Esophagus mucosa (tissue), 1 donor: ENCODE measurements at places on chromosomes 11 and 22.
A peak's percentile ranks its signal among the peaks of the same experiment; 100 is the strongest.

DNA sequence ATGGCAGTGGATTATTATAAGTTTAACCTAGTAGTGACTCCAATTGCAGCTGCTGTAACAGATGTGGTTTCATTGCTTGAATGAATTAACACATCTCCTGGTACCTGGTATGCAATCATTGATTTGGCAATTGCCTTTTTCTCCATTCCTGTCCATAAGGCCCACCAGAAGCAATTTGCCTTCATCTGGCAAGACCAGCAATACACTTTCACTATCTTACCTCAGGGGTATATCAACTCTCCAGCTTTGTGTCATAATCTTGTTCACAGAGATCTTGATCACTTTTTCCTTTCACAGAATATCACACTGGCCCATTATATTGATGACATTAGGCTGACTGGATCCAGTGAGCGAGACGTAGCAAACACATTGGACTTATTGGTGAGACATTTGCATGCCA, 128.7 kb upstream of the ZC3H12C start:
- ATAC-seq = no peak

- peak; percentile 17 for ATAC-seq
These were observed 88.9 kb downstream of the KCNQ1 start for GRCh38 chr11:2533587-2534133.

- no peak for ATAC-seq
These were observed 62.9 kb downstream of the CRYBB2 start for GRCh38 chr22:25282346-25282670.

GRCh38 chr11:15710580-15711275, 596.0 kb downstream of the INSC start:
- ATAC-seq = no peak

DNA sequence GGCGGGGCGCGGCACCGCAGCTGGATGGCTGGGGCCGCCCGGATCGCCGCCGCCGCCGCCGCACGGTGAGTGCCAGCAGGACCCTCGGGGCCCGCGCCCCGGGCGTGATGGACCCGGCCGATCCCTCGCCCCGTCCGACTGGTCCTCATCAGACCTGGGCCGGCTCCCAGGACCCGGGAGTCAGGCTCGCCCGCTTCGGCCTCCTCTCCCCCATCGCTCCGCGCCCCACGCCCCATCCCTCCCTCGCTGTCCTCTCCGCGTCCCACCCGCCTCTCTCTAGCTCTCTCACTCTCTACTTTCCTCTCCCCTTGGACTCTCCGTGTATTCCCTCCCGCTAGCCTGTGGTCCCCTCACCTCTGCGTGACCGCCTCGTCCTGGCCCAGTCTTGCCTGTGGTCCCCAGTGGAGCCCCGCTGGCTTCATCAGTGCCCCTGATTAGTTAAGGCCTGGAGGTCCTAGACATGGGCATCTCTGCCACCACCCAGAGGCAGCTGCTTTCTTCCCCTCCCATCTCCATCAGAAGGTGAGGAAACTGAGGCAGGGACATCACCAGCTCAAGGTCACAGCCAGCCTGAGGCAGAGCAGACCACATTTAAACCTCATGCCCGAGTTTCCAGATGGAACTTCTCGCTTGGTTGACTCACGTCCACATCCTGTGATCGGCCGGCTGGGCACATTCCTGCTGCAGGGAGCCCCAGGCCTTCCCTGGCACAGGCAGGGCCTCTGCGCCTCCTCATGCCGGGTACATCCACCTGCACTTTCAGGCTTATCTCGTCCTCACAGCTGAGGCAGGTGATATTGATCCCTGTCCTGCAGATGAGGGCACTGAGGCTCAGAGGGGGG, 429 bp downstream of the SLC39A13 start:
- peak; percentile 32 for ATAC-seq

DNA sequence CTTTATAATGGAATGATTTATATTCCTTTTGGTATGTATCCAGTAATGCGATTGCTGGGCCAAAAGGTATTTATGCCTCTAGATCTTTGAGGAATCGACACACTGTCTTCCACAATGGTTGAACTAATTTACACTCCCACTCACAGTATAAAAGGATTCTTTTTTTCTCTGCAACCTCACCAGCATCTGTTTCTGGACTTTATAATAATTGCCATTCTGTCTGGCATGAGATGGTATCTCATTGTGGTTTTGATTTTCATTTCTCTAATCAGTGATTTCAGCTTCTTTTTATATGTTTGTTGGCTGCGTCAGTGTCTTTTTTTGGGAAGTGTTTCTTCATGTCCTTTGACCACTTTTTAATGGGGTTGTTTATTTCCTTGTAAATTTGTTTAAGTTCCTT, 679.3 kb downstream of the JRKL start:
- ATAC-seq = no peak

DNA sequence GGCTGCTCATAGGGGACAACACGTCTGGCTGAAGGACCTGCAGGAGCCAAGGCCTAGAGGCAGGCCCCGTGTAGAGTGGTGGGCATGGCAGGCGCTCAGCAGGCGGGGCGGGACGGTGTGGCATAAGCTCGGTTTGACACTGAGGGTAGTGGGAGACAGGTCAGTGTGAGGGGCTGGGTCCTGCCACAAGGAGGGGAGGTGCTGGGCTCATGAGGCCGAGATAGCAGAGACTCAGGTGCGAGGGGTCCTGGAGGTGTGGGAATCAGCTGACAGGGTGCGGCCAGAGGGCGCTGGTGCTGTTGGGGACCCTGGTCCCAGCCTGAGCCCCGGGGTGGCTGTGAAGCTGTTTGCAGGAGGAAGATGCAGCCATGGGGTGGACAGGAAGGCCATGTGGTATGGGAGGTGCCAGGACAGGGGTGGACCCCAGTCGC, 6.7 kb downstream of the SLC22A12 start:
- no peak for ATAC-seq

GRCh38 chr11:30987819-30988218, 381.7 kb downstream of the DCDC1 start:
- ATAC-seq = no peak

DNA sequence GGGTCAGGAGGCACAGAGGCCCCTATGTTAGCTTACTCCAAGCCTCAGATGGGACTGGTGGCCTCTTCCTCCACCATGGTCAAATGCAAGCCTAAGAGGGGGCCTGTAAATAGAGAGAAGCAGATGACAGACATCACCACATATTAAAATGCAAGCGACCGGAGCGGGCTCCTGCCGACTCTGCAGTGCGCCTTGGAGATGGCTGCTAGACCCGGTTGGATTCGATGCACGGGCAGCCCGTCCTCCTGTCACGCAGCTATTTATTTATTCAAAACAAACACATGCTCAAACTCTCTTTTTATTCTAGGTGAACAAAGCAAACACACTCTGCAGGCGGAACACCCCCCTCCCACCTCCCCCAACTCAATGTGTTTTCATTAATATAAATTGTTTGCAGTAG, 208.0 kb downstream of the DSCAML1 start:
- no peak for ATAC-seq

DNA sequence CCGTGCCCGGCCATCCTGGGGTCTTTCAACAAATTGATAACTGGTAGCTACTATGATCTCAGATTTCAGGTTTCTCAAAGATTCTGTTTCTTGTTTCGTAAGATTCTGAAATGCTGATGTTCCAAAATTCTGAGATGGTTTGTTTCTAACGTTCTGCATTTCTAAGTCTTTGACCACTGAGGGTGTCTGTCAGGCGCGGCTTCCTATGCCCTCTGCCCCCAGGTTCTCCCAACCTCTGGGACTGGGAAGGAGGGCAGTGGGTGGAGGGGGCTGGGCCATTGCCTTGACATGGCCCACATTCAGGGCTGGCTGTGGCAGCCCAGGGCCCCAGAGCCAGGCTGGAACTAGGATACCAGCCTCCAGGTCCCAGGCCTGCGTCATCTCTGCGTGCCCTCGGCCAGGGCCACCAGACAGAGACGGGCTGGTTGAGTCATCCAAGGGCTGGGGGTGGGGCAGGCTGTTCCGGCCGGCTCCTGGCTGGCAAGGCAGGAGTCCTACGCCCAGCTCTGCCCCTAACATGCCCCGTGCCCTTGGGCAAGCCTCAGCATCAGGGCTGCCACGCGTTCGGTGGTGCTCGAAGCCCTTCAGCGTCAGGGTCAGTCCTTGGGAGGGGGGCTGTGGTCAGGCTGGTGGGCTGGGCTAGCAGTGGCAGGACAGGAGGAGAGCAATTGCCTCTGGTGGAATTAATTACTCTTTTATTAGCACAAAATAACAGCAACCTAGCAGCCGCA, 5.2 kb downstream of the TMEM134 start:
- peak; percentile 83 for ATAC-seq

DNA sequence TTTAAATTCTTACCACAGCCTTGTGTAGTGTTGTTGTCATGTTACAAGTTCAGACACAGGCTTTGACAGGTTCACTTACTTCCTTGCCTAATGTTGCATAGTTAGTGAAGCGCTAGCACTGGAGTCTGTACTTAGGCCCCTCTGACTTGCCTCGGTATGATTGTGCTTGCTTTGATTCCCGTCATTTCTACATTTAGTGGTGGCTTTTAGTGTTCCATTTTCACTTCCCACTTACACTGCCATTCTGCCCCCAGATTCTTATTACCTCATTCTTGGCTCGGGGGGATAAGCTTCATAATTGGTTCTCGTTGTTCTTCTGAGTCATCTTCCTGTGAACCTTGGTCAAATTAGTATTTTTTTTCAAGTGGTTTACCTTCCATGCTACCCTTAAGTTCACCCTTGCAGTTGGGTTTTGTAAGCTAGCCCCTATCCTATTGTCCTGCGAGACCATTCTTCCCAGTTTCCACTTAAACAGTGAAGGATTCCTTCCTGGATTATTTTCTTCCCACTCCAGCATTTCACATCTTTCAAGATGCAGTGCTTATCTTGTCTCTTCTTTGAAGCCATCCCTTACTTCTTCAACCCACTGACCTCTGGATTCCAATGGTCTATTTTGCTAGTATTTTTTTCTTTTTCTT, 68.7 kb downstream of the DDX10 start:
- peak; percentile 51 for ATAC-seq

DNA sequence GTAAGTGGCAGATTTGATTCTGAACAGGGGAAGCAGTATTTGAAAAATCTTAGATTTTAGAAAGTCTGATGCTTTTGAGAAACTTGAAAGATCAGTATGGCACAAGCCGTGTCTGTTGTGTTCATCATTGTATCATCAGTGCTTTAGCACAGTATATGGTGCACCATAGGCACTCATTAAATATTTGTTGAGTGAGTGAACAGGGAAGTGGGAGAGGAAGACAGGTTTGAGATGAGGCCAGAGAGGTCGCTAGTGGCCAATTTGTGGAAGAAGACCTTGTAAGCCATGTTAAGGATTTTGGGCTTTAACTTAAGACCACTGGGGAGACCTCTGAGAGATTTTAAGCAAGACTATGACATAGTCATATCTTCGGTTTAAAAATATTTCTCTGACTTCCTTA, 12.9 kb downstream of the CHEK1 start:
- ATAC-seq = no peak

- ATAC-seq = peak; percentile 38
These were observed 393 bp downstream of the RELA start for GRCh38 chr11:65662247-65662798.

GRCh38 chr11:130442737-130443136, 5.7 kb upstream of the ADAMTS15 start:
- ATAC-seq = no peak
